ENCODE measurements at places on chromosomes 16 and 17. TPM values are rescaled to one million over a fixed set of nuclear protein-coding genes. Genes with fewer than 3 reads are reported as not detected.

DNA sequence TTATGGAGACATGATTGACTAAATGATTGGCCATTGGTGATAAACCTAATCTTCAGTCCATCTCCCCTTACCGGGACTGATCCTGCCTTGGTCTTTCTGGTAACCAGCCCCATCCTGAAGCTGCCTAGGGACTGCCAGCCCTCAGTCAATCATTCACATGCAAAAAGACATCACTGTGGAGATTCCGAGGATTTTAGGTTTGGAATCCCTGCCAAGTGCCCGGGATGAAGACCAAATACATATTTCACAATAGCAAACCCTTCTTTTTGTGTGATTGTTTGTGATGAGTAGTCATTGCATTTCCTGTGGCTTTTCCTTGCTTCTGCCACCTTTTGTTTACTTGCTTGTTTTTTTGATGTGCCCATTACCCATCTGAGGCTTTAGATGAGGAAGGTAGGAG, 44.0 kb downstream of the EPN2 start:
- H3K27ac ChIP-seq = no peak overlapping the region
- DNase-seq = no peak
- no peaks in the 10 kb centered on the region for H3K27me3 ChIP-seq
- H3K4me1 ChIP-seq = peaks cover 19% of the 10 kb centered on the region
- H3K4me3 ChIP-seq = no peak overlapping the region

DNA sequence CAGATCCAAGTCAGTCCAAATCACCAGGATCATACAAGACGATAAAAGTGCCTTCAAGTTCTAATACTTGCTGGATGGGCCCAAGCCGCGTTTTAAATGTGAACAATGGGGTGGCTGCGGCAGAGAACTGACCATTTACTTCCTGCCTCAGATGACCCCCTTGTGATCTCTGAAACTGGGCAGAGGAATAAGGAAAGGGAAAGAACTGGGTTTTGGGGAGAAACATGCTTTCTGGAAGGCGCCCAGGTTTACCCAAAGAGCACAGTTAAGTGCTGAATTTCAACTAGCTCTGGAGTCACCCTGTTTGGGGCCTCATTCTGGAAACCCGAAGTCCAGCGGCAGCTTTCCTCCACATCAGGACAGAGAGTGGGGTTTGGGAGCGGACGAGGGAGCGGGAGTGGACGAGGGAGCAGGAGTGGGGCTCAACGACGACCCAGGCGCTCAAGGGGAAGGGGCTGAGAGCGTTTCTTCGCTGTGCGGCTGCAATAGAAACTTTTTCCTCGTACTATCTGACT, 1.6 kb downstream of the FAM20A start:
- H3K36me3 ChIP-seq = no peaks in the 10 kb centered on the region
- H3K4me3 ChIP-seq = no peak overlapping the region
- H3K27ac ChIP-seq = no peak overlapping the region
- peaks cover 13% of the 10 kb centered on the region for H3K4me1 ChIP-seq
- no peak for DNase-seq
- H3K27me3 ChIP-seq = peaks cover 8% of the 10 kb centered on the region

- DNase-seq = no peak
- no peak overlapping the region for H3K27ac ChIP-seq
- H3K36me3 ChIP-seq = no peaks in the 10 kb centered on the region
- H3K4me3 ChIP-seq = no peak overlapping the region
- H3K4me1 ChIP-seq = peaks cover 9% of the 10 kb centered on the region
- H3K27me3 ChIP-seq = no peaks in the 10 kb centered on the region
Observed at GRCh38 chr16:20894388-20894787, 5.8 kb downstream of the DCUN1D3 start.

The LITAFD gene
- total RNA-seq = not detected

Measured in CD4-positive, alpha-beta memory T cell (primary cell).